Hematopoietic multipotent progenitor cell (in vitro differentiated cells): ENCODE measurements at places on chromosomes 2 and 18.

- DNase-seq: no peak
Measured at GRCh38 chr2:110872521-110872920, 140.1 kb downstream of the ACOXL start.

- no peak for DNase-seq
Measured at GRCh38 chr2:199457147-199458008, at the start of gene SATB2. Gene SATB2 (minus strand): TSS chr2:199457939. CDS start chr2:199456037, 1,902 bp downstream.

DNA sequence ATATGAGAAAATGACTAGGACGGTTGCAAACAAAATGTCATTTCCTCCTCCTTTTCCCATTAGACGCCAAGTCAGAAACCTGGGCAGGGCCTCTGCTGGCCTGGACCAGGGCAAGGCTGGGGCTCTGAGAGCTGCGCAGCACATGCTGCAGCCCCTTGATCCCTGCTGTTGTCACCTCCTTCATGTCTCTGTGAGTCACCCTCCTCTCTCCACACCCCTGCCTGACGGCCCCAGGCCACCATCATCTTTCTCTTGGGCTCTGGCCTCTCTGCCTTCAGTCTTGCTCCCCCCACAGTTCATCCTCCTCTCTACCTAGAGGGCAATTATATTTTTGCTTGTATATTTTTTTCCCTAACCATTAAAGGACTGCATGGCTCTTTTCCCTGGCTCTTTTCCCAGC lies 10.0 kb downstream of the FLACC1 start:
- no peak for DNase-seq

DNA sequence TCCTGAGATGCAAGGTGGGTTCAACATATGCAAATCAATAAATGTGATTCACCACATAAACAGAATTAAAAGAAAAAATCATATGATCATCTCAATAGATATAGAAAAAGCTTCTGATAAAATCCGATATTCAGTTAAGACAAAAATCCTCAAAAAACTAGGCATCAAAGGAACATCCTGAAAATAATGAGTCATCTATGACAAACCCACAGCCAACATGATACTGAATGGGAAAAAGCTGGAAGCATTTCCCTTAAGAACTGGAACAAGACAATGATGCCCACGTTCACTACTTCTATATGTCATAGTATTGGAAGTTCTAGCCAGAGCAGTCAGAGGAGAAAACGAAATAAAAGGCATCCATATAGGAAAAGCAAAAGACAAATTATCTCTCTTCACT lies 80.4 kb downstream of the MYO3B start:
- no peak for DNase-seq

- DNase-seq: no peak
Measured at GRCh38 chr2:71333619-71334018, 2.0 kb downstream of the ZNF638 start.
